Ureter (tissue), 1 donor: ENCODE measurements at places on chromosomes 6 and 20.
A peak's percentile ranks its signal among the peaks of the same experiment; 100 is the strongest.

DNA sequence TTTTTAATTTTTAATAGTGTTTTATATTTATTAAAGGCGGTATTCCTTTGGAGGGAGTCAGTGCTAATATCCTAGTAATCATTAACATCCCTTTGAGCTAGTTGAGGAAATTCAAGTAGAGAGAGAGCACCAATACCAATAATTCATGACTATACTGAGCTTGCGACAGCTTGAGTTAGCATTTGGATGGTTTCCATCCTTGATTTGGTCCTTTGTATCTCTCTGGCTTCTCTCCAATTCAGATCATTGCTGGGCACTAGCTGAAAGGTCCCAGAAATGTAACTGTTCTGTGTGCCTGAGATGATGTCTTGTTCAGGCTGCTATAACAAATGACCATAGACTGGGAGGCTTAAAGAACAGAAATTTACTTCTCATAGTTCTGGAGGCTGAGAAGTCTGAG is 77.0 kb downstream of the RNF144B start:
- DNase-seq = no peak

GRCh38 chr6:111871725-111872400 is 1.4 kb downstream of the FYN start:
- no peak for DNase-seq

- DNase-seq = peak; percentile 66
These were observed 2.4 kb downstream of the TCF21 start for GRCh38 chr6:133891149-133891926.

GRCh38 chr6:10520468-10520867 is 683 bp upstream of the GCNT2 start:
- no peak for DNase-seq

- no peak for DNase-seq
These were observed 72.2 kb downstream of the RPP40 start for GRCh38 chr6:4931530-4932227.

DNA sequence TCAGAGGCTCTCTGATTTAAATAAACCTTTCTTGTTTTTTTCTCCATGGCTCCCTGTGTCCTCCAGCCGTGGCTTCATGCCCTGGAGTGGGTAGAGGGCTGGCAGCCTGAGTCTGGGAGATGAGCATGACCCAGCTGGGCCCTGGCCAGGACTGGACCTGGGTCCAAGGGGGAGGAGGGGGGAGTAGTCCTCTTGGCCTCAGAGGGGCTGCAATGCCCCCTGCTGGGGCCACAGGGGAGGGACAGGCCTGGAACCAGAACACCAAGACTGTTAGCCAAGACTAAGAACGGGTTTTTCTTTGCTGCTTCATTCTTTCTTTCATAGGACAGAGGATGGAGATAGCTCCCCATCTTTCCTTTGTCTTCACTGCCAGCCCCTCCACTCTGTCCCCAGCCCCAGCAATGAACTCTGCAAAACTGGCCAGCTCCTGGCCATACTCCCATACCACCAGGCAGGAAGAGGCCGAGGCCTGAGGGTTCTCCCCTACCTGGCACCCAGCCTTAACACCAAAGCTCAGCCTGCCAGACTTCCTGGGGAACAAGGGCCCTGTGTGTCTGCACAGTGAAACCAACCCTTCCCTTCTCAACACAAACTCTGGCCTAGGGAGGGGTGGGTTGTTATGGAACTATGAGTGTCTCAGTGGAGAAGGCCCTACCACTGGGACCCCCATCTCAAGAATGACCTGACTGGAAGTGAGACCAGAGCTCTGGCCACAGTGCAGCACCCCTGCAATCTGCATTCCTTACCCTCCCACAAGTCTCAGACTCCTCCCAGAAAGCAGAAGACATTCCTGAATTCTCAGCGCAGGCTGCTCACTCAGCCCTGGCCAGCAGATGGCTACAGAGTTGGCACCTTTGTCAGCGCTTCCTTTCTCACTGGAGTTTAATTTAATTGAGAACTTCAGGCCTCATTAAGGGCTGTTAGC is 11.0 kb downstream of the SLC29A1 start:
- DNase-seq = peak; percentile 83

DNA sequence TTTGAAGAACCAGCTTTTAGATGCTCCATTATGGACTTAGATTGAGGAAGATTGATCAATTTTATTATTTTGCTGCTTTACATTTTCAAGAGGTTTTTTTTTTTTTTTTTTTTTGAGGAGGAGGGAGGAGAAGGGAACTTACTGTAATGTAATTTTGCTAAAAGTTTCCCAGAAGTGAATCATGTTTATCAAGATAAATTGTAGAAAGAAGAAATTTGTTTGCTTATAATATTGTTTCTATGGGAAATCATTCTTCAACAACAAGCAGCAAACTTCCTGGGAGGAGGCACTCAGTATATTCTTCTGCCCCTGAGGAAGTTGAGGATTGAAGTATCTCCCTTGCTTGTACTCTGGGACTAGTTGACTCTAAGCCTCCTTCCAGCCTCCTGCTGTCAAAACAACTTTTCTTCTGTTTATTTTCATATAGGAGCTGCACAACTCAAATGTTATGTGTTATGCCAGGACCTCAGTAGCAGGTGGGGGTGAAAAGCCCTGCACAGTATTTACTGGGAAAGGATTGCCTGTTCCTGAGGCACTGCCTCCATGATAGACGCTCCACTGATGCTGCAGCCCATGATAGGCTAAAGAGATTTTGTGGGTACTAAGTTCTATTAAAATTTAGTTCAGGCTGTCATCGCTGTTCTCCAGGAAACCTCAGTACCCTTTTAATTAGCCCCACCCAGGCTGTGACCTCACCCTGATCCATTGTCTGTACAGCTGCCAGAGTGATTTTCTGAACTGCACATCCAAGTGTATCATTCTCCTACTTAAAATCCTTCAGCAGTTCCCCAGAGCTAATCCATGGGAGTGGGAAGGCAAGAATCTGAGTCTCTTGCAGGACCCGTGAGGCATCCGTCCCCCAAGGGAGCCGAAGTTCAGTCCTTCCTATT is 51.9 kb downstream of the CARMIL1 start:
- no peak for DNase-seq

DNA sequence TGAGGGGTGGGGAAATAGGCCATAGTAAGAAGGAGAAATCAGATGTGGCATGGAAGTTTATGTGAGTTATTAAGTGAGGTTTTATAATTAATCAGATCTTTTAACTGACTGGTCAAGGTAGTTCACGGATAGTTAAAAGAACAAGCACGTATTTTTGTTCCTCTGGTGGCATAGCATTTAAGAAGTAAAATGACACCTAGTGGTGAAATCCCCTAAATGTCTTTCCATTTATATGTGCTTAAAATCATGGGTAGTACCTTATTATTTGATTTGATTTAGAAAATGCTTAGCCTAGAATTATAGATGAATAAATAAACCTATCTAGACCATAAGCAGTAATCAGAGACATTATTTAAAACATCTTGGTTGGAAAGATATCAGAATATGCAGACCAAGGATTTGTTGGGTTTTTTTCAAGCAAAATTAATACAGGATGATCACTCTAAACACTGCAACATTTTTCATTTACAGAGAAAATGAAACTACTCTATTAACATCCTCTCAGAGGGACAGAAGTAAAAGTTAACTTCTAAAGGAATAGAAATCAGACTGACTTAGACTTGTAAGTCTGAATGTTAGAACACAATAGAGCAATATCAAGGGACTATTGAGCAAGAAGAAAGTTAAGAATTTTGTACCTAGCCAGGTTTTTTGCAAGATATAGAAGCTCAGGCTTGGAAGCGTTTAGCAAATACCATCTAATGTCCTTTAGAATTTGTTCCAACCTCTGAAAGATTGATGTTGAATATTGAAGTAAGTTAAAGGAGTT is 81.1 kb downstream of the STXBP5 start:
- no peak for DNase-seq

- DNase-seq = no peak
These were observed 32.1 kb upstream of the ASIP start for GRCh38 chr20:34209111-34209510.

DNA sequence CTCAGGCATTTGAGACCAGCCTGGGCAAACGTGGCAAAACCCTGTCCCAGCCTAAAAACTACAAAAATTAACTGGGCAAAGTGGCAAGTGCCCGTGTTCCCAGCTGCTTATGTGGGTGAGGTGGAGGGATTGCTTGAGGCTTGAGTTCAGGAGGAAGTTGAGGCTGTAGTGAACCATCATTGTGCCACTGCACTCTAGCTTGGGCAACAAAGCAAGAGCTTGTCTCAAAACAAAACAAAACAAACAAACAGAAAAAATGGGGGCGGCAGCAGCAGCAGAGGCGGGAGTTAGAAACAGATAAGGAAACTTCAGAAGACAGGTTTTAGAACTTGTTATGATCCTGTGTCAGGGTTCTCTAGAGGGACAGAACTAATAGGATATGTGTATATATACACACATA is 49.0 kb downstream of the SCAF8 start:
- no peak for DNase-seq

- no peak for DNase-seq
These were observed 114.6 kb upstream of the TCF21 start for GRCh38 chr6:133774356-133774755.

DNA sequence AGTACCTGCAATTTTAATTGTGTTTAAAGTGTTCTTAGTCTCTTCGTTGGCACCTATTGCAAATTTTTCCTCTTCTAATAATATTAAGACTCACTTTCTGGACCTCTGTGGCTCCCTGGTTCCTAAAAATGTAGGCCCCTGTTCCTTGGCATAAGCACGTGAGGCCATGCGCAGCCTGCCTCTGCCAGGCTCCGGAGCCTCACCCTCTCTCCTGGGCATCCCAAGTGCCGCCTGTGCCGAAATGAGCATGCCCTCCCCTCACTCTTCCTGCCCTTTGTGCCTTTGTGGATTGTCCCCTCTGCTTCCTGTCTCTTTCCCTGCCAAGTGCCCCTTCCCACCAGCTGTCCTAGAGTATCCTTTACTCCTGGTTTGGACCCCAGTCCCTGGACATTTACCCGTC is 246.1 kb downstream of the TMEM242 start:
- DNase-seq = no peak
